C1 segment of cervical spinal cord (tissue), 14 donors: ENCODE measurements at places on chromosomes 11 and 22.
A peak's percentile ranks its signal among the peaks of the same experiment; 100 is the strongest.

GRCh38 chr11:114130115-114130576, 70.6 kb downstream of the ZBTB16 start:
- DNase-seq: no peak

- no peak for DNase-seq
These were observed 25.5 kb downstream of the CTTN start for GRCh38 chr11:70423523-70424505.

- no peak for DNase-seq
These were observed 1.8 kb downstream of the PRAME start for GRCh38 chr22:22556995-22557925.

- no peak for DNase-seq
These were observed 17.9 kb upstream of the ZC3H12C start for GRCh38 chr11:110075105-110075846.

DNA sequence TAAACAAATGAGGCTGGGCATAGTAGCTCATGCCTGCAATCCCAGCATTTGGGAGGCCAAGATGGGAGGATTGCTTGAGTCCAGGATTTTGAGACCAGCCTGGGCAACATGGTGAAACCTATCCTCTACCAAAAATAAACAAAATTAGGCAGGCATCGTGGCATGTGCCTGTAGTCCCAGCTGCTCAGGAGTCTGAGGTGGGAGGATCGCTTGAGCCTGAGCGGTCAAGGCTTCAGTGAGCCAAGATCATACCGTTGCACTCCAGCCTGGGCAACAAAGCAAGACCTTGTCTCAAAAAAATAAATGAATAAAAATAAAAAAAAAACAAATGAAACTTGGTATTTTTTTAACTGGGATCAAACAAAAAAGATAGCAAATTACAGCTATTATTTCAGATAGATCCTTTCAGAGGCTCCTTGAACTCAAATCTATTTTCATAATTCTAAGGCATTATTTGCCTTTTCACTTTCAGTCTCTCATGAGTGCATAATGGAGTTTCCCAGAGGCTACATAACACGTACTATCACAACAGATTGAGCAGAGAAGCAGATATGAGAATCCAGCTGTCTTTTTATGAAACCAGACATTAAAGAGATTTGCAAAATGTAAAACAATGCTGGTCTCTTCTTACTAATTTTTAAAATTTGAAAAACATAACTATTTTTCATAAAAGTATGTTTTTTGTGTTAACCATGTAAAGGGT, 23.1 kb downstream of the DDIAS start:
- DNase-seq: no peak

DNA sequence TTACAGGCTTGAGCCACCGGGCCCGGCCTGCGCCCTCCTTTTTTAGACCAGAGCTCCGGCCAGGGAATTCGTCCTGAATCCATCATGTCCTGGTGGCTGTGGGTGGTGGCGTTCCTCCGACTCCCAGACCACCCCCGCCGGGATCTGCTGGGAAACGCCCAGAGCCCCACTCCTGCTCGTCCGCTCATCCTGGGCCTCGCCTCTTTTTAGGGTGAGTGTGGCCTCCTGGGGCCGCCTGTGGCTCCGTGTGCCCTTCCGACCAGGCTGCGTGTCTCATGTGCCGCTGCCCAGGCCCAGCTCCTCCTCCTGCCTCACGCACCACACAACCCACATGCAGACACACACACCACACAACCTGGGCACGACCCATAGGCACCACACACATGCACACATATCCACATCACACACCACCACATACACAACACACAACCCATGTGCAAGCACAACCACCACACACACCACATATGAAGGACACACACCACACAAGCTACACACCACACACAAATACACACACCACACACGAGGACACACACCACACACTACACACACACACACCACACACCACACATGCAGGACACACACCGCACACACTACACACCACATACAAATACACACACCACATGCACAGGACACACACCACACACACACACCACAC, 946.2 kb downstream of the BRD1 start:
- DNase-seq: no peak

- DNase-seq: no peak
These were observed 201.7 kb downstream of the ARHGAP42 start for GRCh38 chr11:100888836-100889235.

GRCh38 chr11:33802194-33802950, 28.1 kb upstream of the FBXO3 start:
- peak; percentile 28 for DNase-seq

GRCh38 chr11:75197512-75198277, 42.9 kb upstream of the TPBGL start:
- no peak for DNase-seq

DNA sequence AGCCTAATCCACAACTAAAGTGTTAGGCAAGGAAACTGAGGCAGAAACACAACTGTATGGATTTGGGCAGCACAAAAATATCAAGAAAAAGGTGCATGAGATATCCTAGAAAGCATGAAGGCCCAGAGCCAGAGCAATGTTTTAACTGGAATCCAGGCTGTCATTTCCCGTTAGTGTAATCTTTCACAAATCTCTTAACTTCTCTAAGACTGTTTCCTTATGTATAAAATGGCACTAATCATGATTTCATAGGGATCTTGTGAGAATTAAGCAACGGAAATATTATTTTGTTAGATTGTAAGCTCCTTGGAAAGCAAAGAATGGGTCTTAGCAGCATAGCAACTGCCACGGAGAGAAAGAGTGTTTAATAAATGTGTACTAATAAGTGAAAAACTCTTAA, 14.7 kb upstream of the SYTL2 start:
- DNase-seq: no peak

- no peak for DNase-seq
These were observed 110.6 kb upstream of the NECTIN1 start for GRCh38 chr11:119839476-119840133.

GRCh38 chr22:49354516-49355210, 473.0 kb downstream of the BRD1 start:
- DNase-seq: no peak

DNA sequence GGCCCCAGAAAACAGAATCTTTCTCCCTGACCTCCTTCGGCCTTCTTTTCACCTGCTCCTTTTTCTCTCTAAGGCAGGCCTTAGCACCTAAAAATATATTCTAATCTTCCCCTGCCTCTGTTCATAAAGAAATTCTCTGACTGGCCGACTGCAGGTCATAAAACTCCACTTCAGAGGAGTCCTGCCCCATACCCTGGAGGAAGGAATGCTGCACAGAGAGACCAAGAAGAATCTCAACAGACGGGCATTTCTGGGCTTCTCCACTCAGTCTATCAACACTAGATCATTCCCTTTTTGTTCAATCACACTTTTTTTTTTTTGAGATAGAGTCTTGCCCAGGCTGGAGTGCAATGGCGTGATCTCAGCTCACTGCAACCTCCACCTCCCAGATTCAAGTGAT, 19.7 kb upstream of the PGA3 start:
- no peak for DNase-seq

GRCh38 chr11:14075118-14076078, 112.9 kb downstream of the SPON1 start:
- DNase-seq: no peak
